A549 (cell line): ENCODE measurements at places on chromosomes 2 and 18.

DNA sequence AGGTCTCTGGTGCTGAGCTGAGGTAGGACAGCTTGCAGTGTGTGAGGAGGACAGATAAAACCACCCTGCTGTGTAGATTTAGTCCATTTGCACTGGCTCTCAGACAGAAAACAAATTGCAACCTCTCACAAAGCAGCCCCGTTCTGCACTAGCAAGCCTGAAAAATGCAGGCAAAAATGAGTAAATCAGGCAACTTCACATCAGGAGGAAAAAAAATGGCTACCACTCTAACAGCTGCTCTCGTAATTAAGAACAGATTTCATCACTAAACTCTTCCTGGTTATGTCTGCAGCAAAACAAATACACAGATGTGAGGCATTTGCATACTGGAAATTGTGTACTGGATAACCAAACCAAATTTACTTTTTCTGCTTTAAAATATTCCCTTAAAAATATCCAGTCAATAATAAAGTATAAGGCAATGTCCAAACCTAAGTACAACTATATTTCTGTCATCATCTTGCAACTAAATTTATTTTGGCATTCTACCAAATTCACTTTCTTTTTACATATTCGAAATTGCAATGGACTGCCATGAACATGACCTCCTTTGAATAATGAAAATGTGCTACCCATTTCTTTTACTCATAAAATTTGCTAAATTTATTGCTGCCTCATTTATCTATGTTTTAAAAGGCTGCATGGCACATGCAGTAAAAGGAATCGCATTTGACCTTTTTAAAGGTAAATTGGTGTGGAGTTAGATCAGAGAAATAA, 157.4 kb downstream of the AFF3 start:
- DNase-seq: no peak

- DNase-seq: peak; percentile 73
Measured at GRCh38 chr18:12702221-12703095, at the start of the genes CEP76 and PSMG2. Gene CEP76, minus strand, starts transcription at chr18:12702723. Its CDS starts 175 bp downstream, at chr18:12702548. Gene PSMG2, plus strand, starts transcription at chr18:12703042. Its CDS starts 66 bp downstream, at chr18:12703108.

GRCh38 chr2:239544143-239544917, 143.5 kb upstream of the HDAC4 start:
- no peak for DNase-seq

GRCh38 chr2:48197618-48198017, 291.3 kb upstream of the FBXO11 start:
- DNase-seq: no peak

DNA sequence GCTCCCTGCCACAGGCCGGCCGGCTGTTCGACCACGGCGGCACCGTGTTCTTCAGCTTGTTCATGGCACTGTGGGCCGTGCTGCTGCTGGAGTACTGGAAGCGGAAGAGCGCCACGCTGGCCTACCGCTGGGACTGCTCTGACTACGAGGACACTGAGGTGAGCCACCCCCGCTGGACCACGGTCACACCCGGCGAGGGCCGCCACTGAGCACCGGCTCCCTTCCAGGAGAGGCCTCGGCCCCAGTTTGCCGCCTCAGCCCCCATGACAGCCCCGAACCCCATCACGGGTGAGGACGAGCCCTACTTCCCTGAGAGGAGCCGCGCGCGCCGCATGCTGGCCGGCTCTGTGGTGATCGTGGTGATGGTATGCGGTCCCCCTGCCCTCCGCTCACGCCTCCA, 20.8 kb downstream of the ANO7 start:
- DNase-seq: no peak

DNA sequence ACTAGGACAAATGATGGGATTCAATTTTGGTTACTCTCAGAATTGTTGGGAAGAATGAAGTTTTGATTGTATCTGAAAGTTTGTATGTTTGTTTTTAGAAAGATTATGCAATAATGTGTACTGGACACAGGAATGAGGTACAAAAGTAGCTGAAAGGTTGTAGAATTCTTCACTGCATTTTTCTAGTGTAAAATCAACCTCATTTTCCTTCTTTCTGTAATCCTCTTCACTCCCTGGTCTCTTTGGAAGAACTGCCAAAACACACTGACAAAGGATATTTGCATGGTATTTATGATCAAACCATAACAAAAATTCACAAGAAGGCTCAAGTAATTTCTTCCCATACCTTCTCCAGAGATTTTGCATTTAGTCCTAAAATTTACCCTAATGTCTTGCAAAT, 110.7 kb downstream of the ZEB2 start:
- no peak for DNase-seq
